ENCODE measurements at places on chromosomes 12 and 14.

DNA sequence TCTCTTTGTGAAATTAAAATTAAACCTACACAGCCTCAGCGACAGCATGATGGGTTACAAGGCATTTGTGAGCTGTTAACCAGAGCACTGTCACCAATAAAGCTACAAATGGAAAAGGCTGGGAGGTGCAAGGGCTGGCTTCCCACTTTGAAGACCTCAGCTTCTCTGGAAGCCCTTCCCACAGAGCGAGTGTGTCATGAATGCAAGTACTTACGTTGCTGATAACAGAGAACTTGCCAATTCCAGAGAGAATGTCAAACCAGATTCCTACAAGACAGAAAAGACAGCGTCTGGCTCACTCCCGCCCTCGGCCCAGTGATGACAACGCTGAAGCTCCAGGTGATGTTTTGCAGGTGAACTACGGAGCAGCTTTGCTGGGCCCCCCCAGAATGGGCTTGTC, 145.8 kb downstream of the NTF3 start:
- no peak for DNase-seq

DNA sequence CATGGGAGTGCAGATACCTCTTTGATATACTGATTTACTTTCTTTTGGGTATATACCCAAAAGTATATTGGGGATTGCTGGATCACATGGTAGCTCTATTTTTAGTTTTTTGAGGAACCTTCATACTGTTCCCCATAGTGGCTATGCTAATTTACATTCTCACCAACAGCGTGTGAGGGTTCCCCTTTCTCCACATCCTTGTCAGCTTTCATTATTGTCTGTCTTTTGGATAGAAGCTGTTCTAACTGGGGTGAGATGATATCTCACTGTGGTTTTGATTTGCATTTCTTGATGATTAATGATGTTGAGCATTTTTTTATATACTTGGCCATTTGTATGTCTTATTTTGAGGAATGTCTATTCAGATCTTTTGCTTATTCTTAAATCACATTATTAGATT, 44.1 kb upstream of the JDP2 start:
- DNase-seq: no peak

GRCh38 chr12:97977870-97978405, 515.3 kb downstream of the RMST start:
- DNase-seq: no peak

DNA sequence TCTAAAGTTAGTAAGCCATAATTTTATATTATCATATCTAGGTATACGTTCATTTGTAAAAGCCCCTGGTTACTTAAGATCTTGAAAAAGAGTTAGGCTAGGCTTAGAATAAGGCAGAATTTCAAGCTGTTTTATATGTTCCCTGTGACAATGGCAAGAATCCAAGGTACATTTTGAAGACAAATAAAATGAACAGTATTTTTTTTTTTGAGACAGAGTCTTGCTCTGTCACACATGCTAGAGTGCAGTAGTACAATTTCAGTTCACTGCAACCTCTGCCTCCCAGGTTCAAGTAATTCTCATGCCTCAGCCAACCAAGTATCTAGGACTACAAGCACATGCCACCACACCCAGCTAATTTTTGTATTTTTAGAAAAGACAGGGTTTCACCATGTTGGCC, 139.2 kb downstream of the DUSP6 start:
- no peak for DNase-seq

DNA sequence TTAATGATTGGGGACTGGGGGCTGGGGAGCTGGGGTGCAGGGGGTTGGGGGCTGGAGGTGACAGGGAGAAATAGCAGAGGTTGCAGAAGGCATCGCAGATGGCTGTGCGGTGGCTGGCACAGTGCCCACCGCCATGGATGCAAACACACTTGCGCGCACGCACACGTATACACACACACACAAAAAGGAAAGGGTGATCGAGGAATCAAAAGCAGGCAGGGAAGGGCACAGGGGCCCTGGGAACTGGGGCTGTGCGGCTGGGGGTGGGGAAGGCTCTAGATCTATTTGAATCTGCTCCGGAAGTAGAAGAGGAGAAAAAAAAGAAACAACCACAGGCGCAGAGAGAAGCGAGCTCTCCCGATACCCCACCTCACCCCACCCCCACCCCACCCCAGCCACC, 39.4 kb downstream of the ZFHX2 start:
- DNase-seq: no peak

GRCh38 chr12:3178671-3179313, 101.6 kb downstream of the TSPAN9 start:
- no peak for DNase-seq

DNA sequence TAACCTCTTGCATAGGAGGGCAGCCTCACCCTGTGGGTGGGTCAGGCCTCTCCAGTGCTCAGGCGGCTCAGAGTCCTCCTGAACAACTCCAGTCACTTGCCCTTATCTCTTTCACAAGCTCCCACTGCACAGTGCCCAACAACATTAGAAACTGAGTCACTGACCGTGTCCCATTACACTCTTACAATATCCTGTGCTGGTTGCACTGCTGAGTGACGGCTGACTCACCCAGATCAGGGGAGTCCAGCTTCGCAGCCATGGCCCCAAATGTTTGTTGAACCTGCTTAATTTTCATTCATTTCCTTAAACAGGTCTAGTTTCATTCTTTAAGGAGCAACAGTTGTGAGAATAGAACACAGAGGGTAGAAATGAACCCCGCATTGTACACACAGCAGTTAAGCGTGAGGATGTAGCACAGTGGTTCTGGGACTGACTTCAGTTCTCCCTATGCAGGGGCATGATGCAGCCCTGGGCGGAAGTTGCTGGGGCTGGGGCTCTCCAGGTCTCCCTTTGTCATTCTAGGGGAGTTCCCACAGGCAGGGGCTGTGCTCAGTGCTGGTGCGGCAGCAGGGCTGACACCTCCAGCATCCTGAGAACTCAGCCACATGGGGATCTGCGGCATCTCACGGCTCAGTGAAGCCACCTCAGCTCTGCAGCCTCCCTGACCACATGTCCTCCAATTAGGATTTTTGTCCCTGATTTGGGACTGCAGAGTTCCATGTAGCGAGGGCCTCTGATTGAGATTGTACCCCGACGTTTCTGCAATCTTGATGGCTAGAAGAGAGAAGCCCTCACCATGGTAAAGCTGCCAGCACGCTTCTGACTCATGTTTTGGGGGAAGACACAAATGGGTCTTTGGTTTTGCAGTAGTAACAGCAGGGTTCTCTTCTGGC, 16.1 kb downstream of the GPR68 start:
- DNase-seq: no peak

DNA sequence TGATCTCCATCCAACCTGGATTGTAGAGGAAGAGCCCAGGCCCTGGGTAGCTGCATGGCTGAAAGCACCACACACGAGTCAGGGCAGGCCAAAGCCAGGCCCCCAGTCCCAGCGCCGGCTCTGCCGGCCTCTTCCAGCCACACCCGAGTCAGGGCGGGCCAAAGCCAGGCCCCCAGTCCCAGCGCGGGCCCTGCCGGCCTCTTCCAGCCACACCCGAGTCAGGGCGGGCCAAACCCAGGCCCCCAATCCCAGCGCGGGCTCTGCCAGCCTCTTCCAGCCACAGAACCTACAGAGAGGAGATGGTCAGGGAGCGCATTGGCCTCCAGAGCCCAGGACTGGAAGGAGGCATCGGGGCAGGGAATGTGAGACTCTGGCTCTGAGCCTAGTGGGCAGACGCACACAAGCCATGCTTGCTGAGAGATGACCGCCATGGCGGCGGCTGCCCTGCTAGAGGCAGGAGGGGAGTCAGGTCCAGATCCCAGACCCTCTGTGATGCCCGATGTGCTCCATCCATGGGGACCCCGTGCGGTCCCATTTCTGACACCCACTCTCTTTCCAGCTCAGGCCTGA, 30.2 kb downstream of the BEGAIN start:
- peak; percentile 78 for DNase-seq

- DNase-seq: no peak
Observed at GRCh38 chr12:87388376-87388775, 640.8 kb downstream of the C12orf50 start.

DNA sequence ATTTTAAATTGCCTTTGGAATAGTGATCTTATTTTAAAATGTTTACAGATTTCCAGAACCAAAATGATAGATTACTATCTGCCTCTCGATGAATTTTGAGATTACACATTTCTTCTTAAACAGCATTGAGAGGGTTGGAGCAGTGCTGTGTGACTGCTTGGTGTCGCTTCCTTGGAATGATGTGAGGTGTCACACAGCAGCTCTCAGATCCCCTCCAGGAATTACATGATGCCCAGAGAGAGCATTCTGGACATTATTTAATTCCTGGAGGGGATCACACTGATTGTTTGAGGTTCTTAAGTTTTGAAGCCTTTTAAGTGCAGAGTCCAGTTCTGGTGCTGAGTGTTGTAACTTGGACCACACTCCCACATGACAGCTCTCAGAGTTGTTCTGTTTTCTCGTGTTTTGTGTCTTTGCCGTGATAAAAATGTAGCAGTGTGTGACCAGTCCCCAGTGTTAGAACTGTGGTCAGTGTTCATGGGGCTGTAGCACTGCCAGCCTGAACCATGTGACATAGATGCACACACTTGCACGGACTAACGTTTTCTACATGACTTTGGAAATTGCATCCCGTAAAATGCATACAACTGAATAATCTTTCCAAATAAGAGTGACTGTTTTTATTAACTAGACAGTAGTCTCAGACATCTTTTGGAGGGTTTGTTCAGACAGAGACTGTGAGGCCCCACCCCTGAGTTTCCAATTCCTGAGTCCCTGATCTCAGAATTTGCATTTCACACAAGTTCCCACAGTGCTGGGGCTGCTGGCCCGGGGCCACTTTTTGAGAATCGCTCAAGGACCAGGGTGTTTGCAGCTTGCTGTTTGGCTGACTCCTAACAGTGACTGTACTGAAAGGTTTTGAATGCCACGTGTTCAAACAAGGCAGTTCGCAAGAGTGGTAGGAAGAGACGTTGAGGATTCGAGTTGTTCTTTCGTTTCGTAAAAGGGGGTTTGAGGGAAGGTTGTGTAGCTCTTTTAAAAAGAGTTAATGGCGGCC, 26.0 kb downstream of the XRCC3 start:
- no peak for DNase-seq

- no peak for DNase-seq
Observed at GRCh38 chr12:120497524-120498150, 1.7 kb downstream of the DYNLL1 start.

DNA sequence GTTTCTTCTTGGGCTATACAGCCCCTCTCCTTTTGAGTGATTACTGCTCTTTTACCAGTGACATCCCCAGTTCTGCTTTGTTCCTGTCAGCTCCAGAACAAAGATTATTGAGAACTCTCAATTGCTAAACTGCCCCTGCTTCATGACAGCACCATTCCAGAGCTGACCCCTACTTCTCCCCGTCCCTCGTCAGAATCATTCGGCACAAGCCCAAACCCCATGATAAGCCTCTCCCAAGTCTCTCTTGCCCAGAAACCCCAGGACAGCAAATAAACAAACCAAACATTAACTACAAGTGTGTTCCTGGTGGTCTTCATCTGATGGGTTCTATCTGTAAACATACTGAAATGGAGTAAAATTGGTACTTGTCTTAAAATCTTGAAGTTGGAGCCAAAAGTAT, 9.3 kb upstream of the DLGAP5 start:
- no peak for DNase-seq

DNA sequence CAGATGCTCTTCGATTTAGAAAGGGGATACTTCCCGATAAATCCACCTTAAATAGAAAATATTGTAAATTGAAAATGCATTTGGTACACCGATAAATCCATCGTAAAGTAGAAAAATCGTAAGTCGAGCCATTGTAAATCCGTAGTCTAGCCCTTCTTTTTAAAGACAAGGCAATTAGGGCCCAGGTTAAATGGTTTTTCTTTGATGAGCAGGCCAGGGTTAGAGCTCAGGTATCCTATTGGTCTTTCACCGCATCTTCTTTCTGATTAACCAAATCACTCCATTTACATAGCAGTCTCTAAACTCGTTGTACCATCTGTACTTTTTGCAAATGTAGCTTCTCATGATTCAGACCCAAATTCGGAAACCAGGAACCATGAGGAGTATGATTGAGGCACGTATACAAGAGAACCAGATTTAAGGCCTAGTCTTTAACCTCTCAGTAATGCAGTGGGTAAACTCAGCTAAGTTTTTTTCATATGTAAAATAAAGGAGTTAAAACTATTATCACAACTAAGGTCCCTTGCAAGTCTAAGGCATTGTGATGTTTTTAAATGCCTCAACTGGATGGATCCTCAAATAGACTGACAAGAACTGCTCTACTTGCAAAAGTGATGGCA, 2.2 kb upstream of the YAF2 start:
- DNase-seq: no peak

- no peak for DNase-seq
Observed at GRCh38 chr14:32764131-32764530, 174.5 kb upstream of the NPAS3 start.

GRCh38 chr14:75301666-75302325, 23.2 kb downstream of the FOS start:
- no peak for DNase-seq

- DNase-seq: no peak
Observed at GRCh38 chr12:124655698-124656516, 88.5 kb upstream of the NCOR2 start.

DNA sequence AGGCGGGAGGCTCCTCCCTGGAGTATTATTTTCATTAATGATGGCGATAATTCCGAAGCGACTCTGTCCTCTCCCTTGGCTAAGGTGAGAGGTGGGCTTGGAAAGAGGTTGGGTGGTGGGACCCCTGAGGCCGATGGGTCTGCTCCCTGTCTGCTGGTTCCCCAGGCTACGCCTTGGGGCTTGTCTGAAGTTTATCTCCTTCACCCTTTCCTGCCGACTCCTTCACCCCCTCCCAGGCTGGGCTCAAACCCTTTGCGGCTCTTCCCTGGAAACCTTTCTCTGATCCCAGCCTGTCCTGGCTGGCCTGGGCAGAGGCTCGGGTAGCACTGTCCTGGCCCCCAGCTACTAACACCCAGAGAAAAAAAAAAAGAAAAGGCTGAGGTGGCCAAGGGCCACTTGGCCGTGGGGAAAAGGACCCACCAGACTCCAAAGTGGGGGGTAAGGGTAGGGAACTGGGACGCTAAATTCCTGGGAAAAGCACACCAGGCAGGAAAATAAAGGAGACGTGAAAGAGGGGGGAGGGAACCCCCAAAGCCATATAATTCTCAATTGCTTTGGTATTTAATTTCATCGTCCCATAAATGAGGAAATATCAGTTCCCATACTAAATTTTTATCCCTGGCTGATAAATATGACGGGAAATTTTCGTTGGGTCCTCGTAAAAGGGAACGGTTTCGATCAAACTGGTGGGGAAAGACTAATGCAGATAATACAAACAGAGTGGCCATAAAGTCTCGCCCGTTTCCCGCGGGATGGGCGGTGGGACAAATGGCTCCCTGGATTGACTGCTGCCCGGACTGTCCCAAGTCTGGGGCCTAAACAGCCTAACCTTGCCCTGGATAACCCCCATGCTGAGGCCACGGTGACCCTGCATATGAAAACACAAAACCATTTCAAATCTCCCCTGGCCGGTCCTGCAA, 2.0 kb upstream of the HOXC10 start:
- no peak for DNase-seq

- no peak for DNase-seq
Observed at GRCh38 chr12:114770323-114770722, 86.3 kb upstream of the TBX3 start.

GRCh38 chr12:6394398-6394797, 10.4 kb downstream of the LTBR start:
- no peak for DNase-seq

Data from upper lobe of left lung (tissue), 6 donors.